H9 (cell line): ENCODE measurements at places on chromosomes 7 and 10. TPM values are rescaled to one million over a fixed set of nuclear protein-coding genes. Genes with fewer than 3 reads are reported as not detected.

Gene BBIP1
- 18.8 and 22.3 TPM in 2 replicates for total RNA-seq

Gene CALHM1
- 0.07 and 0.13 TPM in 2 replicates for total RNA-seq

Gene PNLIPRP3
- not detected in 2 replicates for total RNA-seq

Gene NEUROD6
- total RNA-seq, result not detected in 2 replicates

Gene HSPA12A
- total RNA-seq, result 2.9 and 3.2 TPM in 2 replicates

Gene FOXL3
- total RNA-seq, result not detected in 2 replicates

Gene RNF32
- 0.83 and 0.90 TPM in 2 replicates for total RNA-seq

Gene GRID2IP
- total RNA-seq, result 1.7 TPM in 2 replicates

Gene CAV2
- total RNA-seq, result 3.7 and 4.7 TPM in 2 replicates

DNA sequence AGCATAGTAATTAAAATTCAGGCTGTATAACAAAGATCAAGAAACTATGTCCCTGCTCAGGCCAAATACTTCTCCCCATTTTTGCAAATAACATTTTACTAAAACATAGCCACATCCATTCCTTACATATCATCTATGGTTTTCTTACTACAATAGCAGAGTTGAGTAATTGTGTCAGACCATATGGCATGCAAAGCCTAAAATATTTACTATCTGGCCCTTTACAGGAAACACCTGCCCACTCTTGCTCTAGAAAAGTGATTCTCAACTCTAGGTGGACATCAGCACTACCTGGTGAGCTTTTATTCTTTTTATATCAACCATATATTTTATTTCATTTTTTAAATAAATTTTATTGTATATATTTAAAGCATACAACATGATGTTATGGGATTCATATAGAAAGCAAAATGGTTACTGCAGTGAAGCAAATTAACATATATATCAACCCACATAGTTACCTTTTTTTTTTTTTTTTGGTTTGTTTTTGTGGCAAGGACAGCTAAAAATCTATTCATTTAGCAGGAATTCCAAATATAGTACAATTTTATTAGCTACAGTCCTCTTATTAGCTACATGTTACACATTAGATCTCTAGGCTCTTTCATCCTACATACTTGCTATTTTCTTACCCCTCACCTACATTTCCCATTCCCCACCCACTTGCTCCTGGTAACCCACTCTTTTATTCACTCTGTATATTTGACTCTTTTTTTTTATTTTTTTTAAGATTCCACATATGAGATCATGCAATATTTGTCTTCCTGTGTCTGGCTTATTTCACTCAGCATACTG is 19.6 kb downstream of the ABI1 start:
- H3K27me3 ChIP-seq, result no peaks in the 10 kb centered on the region
- H3K4me3 ChIP-seq, result no peak overlapping the region
- H3K27ac ChIP-seq, result no peak overlapping the region
- no peak for DNase-seq

GRCh38 chr7:159148430-159149395 is 4.0 kb upstream of the VIPR2 start:
- H3K4me1 ChIP-seq, result peaks cover 6% of the 10 kb centered on the region; the same call in 1 of the 2 replicates
- no peaks in the 10 kb centered on the region for H3K36me3 ChIP-seq
- peaks cover 14% of the 10 kb centered on the region; the same call in 1 of the 2 replicates for H3K27me3 ChIP-seq
- H3K27ac ChIP-seq, result no peak overlapping the region

DNA sequence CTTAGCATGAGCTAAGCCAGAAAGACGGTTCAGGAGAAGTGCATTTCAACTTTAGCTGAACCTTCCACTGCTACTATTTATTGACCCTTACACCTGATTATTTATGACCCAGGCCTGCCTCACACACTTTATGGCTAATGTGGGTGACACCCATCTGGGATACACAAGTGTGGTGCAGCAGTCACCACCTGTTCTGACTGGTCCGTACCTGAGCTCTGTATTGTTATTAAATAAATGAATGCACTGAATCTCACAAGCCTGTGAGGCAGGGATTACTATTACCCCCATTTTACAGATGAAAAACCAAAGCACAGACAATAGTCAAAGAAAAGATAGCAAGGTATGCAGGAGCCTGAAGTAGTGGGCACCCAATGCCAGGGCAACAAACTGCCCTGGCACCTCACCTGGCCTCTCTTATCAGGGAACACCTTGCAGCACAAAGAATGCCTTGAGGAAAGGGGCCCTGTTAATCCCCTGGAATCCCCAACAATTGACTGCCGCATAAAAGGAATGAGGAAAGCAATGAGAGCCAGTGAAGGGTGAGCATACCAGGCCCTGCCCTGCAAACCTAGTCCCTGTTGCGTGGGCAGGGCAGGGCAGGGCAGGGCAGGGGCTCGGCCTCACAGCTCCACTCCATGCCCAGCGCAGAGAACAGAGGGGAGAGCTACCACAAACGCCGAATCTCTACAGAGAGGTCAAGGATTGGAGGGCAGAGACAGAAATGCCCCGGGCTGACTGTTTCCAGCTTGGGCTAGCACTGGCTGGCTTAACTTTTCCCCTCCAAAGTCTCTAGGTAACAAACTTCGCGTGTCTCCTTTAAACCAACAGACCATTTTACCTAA is 1.3 kb downstream of the ANXA11 start:
- H3K27ac ChIP-seq, result no peak overlapping the region
- H3K27me3 ChIP-seq, result no peaks in the 10 kb centered on the region
- no peak for DNase-seq
- H3K36me3 ChIP-seq, result no peaks in the 10 kb centered on the region
- H3K4me3 ChIP-seq, result peak overlapping the region; percentile 78
- H3K4me1 ChIP-seq, result peaks cover 10% of the 10 kb centered on the region

DNA sequence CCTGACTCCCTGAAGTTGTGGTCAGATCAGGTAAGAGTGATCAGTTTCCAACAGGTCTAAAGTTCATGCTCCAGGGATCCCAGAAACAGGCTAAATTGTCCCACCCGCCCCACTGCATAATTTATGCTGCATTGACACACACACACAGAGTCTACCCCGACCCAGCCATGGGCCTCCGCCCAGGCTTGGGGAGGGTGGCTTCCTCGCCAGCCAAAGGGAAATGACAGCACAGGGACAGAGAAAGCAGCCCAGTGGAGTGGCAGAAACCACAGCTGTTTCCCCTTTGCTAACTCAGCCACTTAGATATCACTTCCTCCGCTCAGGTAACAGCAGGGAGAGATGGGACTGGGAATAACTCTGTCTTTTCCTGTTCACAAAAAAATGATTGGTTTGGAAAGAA is 9.4 kb downstream of the SH3PXD2A start:
- H3K4me3 ChIP-seq, result no peak overlapping the region
- H3K36me3 ChIP-seq, result no peaks in the 10 kb centered on the region
- no peaks in the 10 kb centered on the region for H3K27me3 ChIP-seq
- no peak for DNase-seq
- peaks cover 3% of the 10 kb centered on the region; the same call in 1 of the 2 replicates for H3K4me1 ChIP-seq

DNA sequence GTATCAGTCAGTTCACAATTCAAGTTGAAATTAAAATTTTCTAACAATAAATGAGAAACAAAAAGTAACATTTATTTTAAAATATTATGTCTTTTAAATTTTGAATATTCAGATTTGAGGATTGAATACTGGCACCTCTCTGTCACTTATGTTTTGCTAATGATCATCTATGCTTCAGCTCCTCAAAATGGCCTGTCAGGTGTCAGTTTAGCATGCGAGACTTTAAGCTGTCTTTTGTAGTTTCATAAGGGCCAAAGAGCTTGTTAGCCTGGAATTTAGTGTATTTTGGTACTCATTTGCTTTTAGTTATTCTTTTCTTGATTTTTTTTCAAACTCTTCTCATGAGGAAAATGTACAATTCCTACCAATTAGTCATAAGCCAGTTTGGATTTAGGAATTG is 102.0 kb upstream of the RPA3 start:
- H3K27ac ChIP-seq, result no peak overlapping the region
- peaks cover 4% of the 10 kb centered on the region for H3K36me3 ChIP-seq
- H3K4me1 ChIP-seq, result peaks cover 4% of the 10 kb centered on the region; the same call in 1 of the 2 replicates

- DNase-seq, result no peak
- H3K4me1 ChIP-seq, result no peaks in the 10 kb centered on the region
- no peak overlapping the region for H3K4me3 ChIP-seq
- H3K27me3 ChIP-seq, result no peaks in the 10 kb centered on the region
These were observed 87.9 kb downstream of the DPY19L1 start for GRCh38 chr7:34949361-34949760.

DNA sequence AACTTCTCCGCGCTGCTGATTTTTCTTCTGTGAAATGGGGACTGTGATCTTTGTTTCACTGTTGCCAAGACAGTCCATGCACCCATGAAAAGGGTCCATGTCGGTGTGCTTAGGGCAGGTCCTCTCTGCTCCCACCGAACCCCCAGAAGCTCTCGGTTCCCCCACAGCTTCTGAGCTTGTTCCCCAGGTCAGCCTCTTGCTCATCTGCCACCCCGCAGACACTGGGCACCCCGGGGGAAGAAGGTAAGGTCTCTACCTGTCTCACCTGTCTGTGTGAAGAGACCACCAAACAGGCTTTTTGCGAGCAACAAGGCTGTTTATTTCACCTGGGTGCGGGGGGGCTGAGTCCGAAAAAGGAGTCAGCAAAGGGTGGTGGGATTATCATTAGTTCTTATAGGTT is 66.2 kb upstream of the NANOS1 start:
- DNase-seq, result peak; percentile 20
- H3K27me3 ChIP-seq, result no peaks in the 10 kb centered on the region
- no peaks in the 10 kb centered on the region for H3K4me1 ChIP-seq
- no peak overlapping the region for H3K27ac ChIP-seq
- no peak overlapping the region for H3K4me3 ChIP-seq
- H3K36me3 ChIP-seq, result no peaks in the 10 kb centered on the region

- no peaks in the 10 kb centered on the region for H3K27me3 ChIP-seq
- peak overlapping the region; percentile 33 for H3K27ac ChIP-seq
- 0 out of 2 replicates have a peak, but pooled peaks cover 2% of the 10 kb centered on the region for H3K4me1 ChIP-seq
- H3K36me3 ChIP-seq, result peaks cover 50% of the 10 kb centered on the region
- no peak for DNase-seq
These were observed 110.7 kb downstream of the AKR1D1 start for GRCh38 chr7:138186951-138187351.

- no peak overlapping the region for H3K27ac ChIP-seq
- H3K4me1 ChIP-seq, result peaks cover 8% of the 10 kb centered on the region; the same call in 1 of the 2 replicates
- no peaks in the 10 kb centered on the region for H3K36me3 ChIP-seq
- H3K4me3 ChIP-seq, result no peak overlapping the region
- no peaks in the 10 kb centered on the region for H3K27me3 ChIP-seq
These were observed 1.7 kb upstream of the MCU start for GRCh38 chr10:72690071-72690755.

DNA sequence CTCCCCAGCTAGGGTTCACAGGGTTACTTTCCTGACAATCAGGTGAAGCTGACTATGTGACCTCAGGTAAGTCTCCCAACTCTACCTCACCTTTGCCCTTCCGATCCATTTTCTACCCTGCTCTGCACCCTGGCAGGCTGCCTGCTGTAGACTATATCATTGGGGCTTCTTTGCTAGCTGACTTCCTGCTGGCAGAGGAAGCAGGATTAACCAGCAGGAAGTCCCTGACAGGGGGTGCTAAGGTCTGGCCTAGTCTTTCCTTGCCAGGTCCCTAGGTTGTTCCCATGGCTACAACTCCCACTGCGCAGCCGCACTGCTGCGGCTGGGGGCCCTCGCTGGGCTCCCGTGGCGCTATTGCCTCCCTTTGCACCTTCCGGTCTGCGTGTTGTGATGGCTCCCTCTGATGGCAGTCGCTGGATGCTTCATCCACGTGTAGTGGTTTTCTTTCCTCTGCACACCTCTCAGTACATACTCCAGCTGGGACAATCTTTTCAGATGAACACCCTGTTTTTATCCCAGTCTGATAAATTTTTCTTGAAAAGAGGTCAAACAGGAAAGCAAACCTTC is 365.9 kb downstream of the REEP3 start:
- peaks cover 4% of the 10 kb centered on the region for H3K36me3 ChIP-seq
- no peak overlapping the region for H3K4me3 ChIP-seq
- H3K27ac ChIP-seq, result no peak overlapping the region
- H3K27me3 ChIP-seq, result no peaks in the 10 kb centered on the region

DNA sequence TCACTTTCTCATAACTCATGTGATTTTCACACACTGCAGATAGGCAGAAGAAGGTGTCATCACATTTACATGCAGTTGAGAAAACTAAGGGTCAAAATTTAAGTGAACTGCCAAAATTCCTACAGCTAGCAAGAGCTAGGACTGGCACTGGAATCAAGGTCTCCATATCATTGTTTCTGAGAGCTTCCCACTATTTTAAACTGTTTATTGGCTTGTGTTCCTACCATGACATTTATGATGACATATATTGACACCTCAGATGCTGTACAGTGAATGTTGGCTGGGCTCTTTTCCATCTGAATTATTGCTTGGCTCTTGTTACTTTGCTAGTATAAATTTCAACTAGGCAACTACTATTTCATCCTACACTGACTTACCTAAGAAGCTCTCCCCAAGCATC is 2.0 kb downstream of the THSD7A start:
- no peak overlapping the region for H3K27ac ChIP-seq
- DNase-seq, result no peak
- H3K4me3 ChIP-seq, result no peak overlapping the region
- no peaks in the 10 kb centered on the region; the same call in 1 of the 2 replicates for H3K27me3 ChIP-seq

- no peaks in the 10 kb centered on the region; the same call in 1 of the 2 replicates for H3K4me1 ChIP-seq
- H3K36me3 ChIP-seq, result peaks cover 6% of the 10 kb centered on the region
- no peaks in the 10 kb centered on the region for H3K27me3 ChIP-seq
- no peak overlapping the region for H3K4me3 ChIP-seq
These were observed 123.0 kb downstream of the CXCL12 start for GRCh38 chr10:44261710-44262455.

DNA sequence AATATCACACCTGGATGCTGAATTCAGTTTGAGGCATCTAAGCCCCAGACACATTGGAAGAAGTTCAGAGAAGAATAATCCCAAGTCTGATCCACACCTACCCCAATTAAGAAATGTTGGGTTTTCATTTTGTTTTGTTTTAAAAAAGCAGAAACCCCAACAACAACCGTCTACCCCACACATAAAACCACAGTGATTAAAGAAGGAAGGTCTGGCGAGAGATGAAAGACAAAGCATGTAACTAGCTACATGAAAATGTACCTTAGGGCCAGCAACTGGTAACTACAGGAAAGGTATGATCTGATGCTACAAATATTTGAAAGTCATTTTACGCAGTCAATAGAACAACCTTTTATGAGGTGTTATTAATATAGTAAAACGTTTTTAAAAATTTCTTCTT is 1112.3 kb downstream of the GATA3 start:
- H3K36me3 ChIP-seq, result no peaks in the 10 kb centered on the region
- H3K27me3 ChIP-seq, result no peaks in the 10 kb centered on the region
- H3K4me3 ChIP-seq, result no peak overlapping the region
- no peak for DNase-seq
- no peaks in the 10 kb centered on the region for H3K4me1 ChIP-seq

DNA sequence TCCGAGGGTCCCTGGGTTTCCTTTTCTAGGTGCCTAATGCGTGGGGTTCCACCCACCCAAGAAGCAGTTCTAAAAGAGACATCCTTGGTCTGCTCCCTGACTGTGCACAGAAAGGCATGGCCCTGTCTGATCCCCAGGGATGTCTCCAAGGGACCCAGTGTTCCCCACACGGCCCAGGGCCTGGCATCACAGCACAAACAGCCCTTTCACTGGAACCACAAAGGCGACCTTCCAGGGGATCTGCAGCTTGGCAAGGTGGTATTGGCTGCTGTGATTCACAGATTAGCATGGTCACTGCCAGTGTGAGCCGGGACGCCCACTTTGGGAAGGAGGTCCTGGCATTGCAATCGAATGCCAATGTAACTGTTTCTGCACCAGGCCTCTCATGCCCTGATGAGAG is 6.4 kb downstream of the KCNMA1 start:
- peaks cover 5% of the 10 kb centered on the region; the same call in 1 of the 2 replicates for H3K4me1 ChIP-seq
- peaks cover 9% of the 10 kb centered on the region; the same call in 1 of the 2 replicates for H3K27me3 ChIP-seq
- no peak overlapping the region for H3K27ac ChIP-seq
- no peak overlapping the region for H3K4me3 ChIP-seq
- DNase-seq, result no peak
- no peaks in the 10 kb centered on the region for H3K36me3 ChIP-seq
